GOT3 (cell line): ENCODE measurements at places on chromosomes 4 and X.

DNA sequence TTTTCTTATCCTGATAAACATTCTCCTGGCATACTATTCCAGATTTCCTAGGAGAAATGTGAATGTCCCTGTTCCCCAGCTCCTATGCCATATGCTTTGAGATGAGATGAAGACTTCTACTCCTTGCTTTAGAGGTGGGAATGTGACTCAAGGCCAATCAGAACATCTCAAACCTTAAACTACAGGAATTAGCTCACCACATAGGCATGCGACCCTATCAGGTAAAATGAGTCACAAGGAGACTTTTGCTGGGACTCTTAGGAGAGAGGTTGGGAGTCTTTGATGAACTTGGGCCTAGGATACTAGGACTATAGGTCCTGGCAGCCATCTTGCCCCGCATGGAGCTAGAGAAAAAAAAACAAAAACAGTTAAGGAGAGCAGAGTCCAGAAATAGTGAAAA lies 5.8 kb upstream of the USO1 start:
- DNase-seq = no peak

GRCh38 chr4:165711912-165712311 lies 161.1 kb upstream of the TLL1 start:
- DNase-seq = no peak

DNA sequence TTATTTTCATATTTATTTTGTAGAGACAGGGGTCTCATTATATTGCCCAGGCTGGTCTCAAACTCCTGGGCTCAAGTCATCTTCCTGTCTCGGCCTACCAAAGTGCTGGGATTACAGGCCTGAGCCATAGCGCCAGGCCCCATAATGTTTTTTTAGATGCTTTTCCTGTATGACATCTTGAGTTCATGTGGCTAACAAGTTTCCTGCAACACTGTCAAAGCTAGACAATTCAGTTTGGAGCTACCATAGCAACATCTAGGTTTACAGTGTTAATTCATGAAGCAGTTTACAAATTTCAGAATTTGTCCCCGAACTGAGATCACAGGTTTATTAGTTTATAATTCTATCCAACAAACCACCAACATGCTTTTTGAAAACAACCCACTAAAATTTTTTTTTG lies 6.4 kb upstream of the IL13RA2 start:
- no peak for DNase-seq

DNA sequence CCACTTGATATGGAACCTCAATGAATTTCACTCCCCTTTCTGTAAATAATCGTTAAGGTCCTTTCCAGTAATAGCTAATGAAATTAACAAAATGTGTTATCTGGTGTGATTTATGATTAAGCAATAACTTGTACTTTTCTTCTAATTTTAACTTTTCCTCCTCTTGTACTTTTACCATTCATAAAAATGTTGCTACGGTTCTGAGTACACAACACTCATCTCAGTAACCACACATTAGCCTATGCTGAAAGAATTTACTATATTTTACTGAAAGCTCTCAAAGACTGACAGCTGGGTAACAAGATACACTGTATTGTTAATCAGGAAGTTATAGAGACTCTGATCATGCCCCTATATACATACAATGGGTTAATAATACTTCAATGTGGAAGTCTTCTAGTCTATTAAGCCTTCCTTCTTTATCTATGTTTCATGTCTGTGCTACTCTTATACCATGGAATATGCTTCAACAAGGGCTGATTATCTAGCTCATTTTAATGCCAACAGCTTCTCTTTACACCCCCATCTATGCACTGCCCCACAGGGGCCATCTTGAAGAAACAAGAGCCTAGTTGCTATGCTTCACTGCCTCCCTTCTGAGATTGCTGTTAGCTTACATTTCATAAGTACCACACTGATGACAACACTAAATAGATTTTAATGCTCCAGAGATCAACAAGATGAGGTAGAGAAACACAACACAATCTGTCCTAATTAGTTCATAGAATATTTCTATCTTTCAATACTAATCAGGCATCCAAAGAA lies 39.1 kb downstream of the LAMP2 start:
- no peak for DNase-seq

GRCh38 chr4:164442180-164442579 lies 311.8 kb upstream of the SMIM31 start:
- DNase-seq = no peak

DNA sequence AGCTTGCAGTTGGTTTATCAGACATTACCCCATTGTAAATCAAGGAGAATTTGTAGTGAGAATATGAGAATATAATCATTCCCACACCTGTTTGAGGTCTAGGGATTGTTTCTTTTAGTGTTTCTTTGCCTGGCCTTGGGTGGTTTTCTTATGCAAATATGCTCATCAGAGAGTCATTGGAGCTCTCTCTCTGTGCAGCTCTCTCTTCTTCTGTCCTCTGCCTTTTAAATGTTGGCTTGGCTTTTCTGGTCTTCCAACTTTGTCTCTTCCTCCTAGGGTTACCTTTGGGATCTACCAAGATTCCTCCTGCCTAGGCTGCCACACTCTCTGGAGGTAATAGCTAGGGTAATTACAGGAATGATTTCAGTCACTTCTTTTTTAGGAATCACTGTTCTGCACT lies 102.3 kb upstream of the ARSJ start:
- DNase-seq = no peak

DNA sequence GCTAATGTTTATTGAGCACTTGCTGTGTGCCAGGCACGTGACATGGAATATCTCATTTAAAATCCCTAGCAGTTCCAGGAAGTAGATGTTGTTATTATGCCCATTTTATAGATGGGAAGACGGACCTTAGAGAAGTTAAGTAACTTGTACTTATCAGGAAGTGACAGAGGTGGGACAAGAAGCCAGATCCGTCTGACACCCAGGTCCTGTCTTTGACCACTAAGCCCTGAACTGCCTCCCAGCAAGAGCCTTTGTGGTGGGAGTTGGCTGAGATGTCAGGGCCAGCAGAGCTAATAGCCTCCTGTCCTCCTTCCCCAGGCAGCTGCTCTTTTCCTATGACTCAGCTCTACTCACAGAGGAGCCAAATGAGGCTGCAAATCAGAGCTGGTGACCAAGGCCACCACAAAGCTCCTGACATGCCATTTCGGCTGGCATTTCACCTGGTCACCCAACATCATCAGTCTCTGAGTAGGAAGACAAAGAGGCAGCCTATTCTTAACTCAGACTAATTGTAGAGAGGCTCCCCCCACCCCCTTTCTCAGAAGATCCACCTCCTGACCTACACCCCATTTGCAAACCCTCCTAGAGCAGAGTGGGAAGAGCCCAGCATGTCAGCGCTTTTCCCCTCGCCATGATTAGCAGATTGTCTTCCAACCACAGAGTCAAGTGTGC lies 175.1 kb upstream of the KIT start:
- DNase-seq = no peak

GRCh38 chr4:155676430-155676825 lies 9.8 kb downstream of the GUCY1A1 start:
- DNase-seq = no peak

GRCh38 chrX:14028473-14028872 lies 1.2 kb downstream of the GEMIN8 start:
- DNase-seq = no peak

DNA sequence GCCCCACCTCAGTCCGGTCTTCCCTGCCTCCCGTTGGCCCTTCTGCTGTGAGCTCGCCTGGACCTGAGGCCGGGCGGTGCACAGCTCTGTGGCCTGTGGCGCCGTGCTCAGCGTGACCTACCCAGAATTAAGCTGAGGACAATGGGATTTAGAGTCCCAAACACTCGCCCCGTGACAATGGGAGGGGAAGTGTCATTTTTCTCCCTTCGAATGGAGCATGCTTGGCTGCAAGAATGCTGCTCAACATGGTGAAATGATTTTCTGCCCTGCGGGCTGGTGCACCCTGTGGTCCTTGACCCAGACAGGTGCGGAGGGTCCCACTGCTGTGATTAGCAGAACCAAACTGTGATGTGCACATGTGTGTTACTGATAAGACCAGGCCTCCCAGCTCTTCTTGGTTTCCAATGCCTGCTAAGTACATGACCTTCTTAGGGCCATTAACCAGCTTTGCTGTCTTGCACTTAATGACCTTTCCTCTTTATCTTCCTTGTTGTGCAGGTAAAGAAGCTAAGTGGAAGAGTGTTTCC lies 772 bp downstream of the EOLA1 start:
- no peak for DNase-seq

GRCh38 chrX:49282647-49283011 lies 13.0 kb downstream of the PPP1R3F start:
- DNase-seq = no peak

- no peak for DNase-seq
Observed at GRCh38 chr4:47110546-47111132, 79.3 kb downstream of the GABRB1 start.

- no peak for DNase-seq
Observed at GRCh38 chrX:11190745-11191510, 79.8 kb downstream of the HCCS start.

DNA sequence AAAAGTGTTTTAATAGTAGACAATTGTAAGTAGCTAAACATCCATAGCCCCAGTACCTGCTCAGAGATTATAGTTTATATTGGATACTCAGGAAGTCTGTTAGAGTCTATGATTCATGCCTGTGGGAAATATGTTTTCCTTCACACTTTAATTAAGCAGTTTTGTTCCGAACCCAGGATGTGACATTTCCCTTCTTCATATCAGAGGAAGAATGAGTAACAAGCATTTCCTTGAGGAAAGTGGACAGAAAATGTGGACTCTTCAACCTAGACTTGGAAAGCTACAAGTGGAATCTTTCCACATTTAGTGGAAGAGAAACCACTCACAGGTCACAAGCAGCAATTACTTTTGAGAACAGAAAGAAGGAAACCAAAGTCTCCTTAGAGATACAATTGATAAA lies 419.4 kb downstream of the C4orf33 start:
- no peak for DNase-seq

GRCh38 chr4:173398220-173398619 lies 696 bp downstream of the SCRG1 start:
- DNase-seq = no peak

DNA sequence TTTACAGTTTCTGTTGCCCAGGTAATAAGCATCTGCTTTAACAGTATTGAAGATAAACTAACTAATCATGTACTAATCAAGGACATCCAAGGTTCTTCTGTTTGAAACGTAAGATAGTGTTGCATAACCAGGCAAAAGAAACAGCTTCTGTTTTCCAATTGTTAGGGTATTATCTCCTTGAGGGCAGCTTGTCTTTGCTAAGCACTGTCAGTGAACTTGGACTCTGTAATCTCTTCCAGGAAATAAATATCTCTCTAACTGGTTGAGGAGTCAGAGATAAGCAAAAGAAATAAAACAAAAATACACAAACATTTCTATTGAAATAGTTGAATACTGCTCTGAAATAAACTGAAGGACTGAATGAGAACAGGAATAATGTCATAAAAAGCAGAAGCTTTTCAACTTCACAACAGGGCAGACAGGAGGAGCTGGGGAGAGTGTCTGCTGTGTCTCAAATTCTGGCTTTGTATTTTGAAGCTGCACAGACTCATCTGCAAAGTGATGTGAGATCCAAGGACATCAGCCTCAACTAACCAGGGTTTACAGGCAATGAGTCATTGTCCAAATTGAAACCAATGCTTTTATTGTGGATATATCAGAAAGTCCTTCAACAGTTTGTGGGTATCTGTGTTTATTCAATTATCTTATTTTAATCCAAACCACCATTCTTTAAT lies 1253.0 kb upstream of the PCDH7 start:
- DNase-seq = no peak

GRCh38 chr4:148618856-148619255 lies 176.6 kb upstream of the NR3C2 start:
- DNase-seq = no peak

- no peak for DNase-seq
Observed at GRCh38 chrX:1778817-1779216, 164.0 kb downstream of the ASMT start.

DNA sequence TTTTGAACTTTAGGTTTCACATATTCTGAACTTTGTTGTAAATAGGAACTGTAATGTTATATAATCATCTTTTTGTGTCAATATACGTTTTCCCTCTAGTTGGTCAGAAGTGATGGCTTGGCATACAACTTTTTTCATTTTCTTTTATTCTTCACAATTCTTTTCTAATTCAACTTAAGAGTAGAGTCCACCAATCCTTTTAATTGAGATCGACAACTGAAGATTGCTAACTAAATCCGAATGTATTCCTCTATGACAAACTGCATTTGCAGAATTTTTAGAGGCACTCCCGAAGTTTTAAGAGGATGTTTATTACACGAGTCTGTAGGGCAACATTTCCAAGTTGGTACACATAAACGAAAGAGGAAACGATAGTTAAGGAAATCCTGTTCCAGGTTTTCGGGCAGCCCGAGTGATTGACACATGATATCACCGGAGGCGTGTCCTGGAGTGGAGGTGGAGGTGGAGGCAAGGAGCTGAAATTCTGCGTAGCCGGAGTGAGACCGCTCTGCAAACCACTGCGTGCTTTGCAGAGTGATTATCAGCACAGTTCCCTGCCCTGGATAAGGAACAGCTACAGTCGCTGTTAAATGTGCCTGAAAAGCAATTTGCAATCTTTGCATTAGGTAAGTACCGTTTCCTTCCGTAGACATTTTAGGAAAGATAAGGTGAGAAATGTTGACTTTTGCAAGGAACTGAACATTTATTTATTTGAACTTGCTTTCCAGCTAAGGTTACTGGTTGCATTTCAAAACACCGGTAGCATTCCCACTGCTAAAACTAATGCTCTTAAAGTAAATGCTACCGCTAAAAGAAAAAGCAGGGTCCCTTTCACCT lies at the start of gene SPRY1:
Gene SPRY1 (plus strand): TSS at position 489 of the 837 bp plus-strand sequence. CDS start 4,797 bp downstream, outside the sequence.
- peak; percentile 9 for DNase-seq

DNA sequence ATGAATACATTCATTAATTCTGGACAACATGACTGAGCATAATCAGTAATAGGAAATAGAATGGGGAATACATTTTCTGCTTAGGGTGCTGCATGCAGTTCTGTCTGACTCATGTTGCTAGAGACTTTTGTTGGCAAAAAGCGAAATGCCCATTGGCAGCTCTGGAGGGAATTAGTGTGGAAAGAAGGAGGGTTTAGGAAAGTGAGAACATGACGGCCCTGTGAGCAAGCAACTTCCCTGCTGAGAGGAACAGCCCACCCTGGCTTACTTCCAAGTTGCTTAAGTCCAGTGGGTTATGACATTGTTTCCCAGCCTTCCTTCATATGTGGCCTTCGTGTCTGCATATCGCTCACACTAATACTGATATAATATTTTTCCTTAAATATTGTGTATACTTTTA lies 13.8 kb downstream of the MAD2L1 start:
- DNase-seq = peak; percentile 16

DNA sequence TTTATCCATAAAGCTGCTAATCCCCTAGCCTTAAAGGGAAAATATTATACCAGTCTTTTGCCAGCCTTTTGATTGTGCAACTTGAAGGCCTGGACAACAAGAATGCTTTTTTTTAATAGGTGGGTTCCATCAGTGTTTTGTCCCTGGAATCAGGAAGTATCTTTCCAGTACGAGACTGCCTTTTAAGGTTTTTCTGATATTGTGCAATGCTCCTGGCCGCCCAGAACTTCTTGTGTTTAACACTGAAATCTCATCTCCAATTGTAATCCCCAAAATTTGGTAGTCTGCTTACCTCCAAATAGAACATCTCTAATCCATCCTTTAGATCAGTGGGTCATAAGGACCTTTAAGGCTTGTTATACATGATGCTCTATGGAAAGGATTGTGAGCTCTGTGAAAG lies 256.7 kb downstream of the NAF1 start:
- DNase-seq = no peak

GRCh38 chr4:78167510-78167909 lies 110.4 kb downstream of the FRAS1 start:
- DNase-seq = no peak

- DNase-seq = no peak
Observed at GRCh38 chr4:147969573-147970385, 237.9 kb downstream of the ARHGAP10 start.

GRCh38 chr4:84407554-84408407 lies 91.3 kb downstream of the NKX6-1 start:
- DNase-seq = no peak
